ENCODE measurements at places on chromosomes 11 and 22. TPM values are rescaled to one million over a fixed set of nuclear protein-coding genes. Genes with fewer than 3 reads are reported as not detected.

OR10G6 gene
- total RNA-seq, result not detected

LMO2 gene
- total RNA-seq, result not detected

KRTAP5-1 gene
- not detected for total RNA-seq

VPREB1 gene
- total RNA-seq, result not detected

CNTN5 gene
- total RNA-seq, result not detected
